ENCODE measurements at places on chromosomes 7 and 10.

- DNase-seq: no peak
Observed at GRCh38 chr10:20247891-20248708, 431.9 kb downstream of the PLXDC2 start.

DNA sequence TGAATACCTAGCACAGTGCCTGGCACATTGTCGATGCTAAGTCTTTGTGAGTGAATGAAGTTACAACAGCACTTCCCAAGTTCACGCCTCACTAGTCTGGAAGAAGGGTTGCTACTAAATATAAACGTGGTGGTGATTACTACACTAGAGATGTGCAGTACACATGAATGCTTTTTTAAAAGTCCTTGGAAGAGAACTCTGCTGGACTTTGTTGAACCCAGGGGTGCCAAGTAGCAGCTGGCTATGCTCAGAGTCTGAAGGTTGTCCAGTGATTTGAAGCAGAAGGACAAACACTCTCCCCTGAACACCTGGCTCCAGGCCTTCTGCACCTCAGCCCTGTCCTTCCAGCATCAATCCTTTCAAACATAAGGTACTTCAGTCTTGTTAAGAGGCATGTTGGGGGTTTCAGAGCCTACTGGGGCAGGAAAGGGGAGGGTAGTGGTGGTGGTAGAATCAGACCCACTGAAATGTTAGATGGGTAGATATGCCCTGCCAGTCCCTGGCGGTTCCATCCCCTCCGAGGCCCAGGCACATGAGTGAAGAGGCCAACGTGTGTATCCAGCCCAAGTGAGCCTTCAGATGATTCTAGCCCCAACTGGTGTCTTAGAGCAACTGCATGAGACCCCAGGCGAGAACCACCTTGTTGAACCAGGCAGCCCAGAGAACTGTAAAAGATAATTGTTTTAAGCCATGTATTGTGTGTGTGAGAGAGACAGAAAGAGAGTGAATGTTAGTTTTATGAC, 94.4 kb downstream of the TAX1BP1 start:
- no peak for DNase-seq

DNA sequence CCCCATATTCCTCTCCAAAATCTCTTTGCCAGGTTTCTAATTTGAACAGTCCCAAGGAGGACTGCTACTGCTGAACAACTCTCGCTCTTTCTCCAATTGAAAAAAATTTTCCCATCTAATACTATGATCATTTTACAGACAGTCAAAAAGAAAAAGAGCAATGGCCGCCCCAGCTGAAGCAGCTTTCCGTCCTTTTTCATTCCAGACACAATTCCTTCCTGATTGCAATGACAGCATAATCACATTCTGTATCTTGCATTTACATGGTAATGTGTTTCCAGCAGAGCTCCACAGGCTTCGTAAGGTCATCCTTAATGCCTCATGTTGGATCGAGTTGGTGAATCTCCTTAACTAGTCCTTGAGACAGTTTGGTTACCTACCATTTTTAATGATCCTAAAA, 45.0 kb upstream of the GSDME start:
- no peak for DNase-seq

GRCh38 chr7:154862153-154862791, 140.7 kb downstream of the PAXIP1 start:
- DNase-seq: no peak

- no peak for DNase-seq
Observed at GRCh38 chr10:42769673-42770072, 12.9 kb upstream of the BMS1 start.

GRCh38 chr7:140542228-140542603, 62.9 kb upstream of the MKRN1 start:
- DNase-seq: no peak

DNA sequence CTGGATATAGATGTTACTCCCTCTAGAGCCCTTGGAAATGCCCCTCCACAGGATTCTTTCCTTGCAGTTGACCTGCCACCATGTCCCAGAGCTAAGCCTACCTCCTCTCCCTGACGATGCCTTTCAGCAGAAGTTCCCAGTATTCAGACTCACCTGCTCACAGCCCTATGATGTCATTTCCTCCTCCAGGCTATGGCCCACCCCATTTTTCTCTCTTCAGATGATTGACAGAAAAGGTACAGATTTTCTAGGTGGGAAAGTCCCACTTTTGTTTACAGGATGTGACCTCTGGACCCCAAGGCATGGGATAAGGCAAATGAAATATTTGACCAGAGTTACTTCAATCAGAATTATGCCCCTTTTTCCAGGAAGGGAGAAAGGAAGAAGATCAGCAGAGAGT, 280.2 kb upstream of the PHYHIPL start:
- no peak for DNase-seq

GRCh38 chr7:40429826-40430225, 295.0 kb downstream of the SUGCT start:
- no peak for DNase-seq

GRCh38 chr10:51400392-51401096, 298.9 kb downstream of the CSTF2T start:
- DNase-seq: no peak

DNA sequence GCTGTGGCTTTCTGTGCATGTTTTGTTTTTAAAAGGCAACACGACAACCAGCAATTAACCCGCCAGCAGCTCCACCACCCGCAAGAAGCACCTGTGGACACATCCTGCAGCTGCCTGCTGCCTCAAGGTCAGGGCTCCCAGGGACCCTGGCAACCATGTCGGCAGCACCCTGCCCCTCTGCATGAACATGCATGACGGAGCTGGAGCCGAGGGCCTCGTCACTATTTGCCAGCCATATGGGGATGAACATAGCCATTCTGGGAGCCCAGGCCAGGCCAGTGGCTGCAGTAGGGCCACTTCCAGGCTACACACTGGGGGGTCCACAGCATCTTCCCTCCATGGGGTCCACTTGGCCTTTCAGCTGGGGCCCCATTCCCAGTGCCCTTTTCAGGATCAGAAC, 52.9 kb downstream of the CAMK2B start:
- DNase-seq: no peak

- DNase-seq: no peak
Observed at GRCh38 chr7:140577651-140578050, 63.0 kb downstream of the DENND2A start.

DNA sequence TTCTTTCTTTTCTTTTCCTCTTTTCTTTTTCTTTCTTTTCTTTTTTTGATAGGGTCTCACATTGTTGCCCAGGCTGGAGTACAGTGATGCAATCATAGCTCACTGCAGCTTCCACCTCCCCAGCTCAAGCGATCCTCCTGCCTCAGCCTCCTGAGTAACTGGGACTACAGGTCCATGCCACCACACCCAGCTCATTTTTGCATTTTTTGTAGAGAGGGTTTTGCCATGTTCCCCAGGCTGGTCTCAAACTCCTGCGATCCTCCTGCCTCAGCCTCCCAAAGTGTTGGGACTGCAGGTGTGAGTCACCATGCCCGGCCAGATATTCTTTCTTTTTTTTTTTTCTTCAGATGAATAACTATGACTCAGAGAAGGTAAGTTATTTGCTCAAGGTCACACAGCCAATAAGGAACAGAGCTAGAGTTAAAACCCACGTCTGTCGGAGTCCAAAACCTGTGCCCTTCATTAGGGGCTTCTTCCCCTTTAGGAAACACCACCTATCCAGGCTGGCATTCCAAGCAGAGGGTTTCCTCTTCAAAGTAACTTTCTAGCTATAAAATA, 28.1 kb upstream of the DNMBP start:
- DNase-seq: no peak

DNA sequence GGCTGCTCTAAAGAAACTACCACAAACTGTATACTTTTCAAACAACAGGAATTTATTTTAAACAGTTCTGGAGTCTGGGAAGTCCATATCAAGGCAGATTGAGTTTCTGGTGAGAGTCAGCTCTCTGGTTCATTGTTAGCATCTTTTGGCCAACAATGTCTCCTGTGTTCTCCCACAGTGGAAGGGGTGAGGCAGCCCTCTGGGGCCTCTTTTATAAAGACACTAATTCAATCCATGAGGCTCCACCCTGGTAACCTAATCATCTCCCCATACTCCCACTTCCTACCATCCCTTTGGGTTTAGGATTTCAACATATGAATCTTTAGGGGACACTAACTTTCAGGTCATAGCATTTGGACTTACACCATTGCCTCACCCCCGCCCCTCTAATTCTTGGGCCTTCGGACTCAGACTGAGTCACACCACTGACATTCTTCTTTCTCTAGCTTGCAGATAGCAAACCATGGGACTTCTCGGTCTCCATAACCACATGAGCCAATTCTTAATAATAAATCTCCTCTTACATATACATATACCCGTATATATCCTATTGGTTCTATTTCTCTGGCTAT, 64.3 kb upstream of the ANTXRL start:
- DNase-seq: no peak

- DNase-seq: no peak
Observed at GRCh38 chr7:134366481-134366880, 49.8 kb upstream of the SLC35B4 start.

GRCh38 chr10:21090609-21091082, 193.5 kb upstream of the NEBL start:
- no peak for DNase-seq

DNA sequence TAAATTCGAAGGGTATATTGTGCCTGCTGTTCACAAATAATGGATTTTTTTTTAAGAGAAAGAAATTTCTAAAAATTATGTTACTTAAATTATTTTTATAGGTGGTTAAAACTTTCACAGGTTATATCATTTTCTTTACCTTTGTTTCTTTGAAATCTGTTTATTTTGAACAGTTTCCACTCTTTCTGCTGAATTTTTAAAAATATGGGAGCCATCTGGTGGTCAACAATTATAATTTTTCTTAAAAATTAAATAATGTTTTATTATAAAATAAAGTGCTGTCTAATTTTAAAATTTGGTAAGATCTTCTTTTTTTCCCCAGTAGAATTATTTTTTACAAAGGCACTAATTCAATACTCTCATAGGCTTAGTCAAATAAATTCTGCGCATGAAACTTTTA, 263.9 kb downstream of the ETV1 start:
- DNase-seq: no peak

DNA sequence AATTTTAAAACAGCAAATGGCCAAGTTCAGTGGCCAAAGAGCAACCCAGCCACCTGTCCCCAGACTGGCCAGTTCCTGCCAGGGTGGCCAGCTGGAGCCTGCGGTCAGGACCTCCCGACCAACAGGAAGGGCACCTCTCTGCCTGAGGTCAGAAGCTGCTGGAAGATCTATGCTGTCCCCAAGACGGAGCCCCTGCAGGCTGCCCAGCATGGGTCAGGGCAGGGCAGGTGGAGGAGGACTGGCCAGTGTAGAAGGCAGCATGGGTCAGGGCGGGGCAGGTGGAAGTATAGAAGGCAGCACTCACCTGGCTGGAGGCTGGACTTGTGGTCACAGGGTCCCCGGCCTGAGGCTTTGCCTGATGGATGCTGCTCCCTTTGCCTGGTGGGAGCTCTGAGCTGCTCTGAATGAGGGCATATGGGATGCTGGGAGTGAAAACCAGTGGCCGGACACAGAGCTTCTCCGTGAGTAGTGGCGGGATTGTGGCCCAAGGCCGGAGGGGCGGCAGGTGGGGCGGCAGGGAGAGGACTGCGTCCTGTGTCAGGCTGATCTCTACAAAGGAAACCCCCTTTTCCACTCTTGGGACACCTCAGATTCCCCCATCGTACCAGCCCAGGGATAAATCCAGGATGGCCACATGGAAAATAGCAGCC, 229.2 kb downstream of the TCERG1L start:
- no peak for DNase-seq

DNA sequence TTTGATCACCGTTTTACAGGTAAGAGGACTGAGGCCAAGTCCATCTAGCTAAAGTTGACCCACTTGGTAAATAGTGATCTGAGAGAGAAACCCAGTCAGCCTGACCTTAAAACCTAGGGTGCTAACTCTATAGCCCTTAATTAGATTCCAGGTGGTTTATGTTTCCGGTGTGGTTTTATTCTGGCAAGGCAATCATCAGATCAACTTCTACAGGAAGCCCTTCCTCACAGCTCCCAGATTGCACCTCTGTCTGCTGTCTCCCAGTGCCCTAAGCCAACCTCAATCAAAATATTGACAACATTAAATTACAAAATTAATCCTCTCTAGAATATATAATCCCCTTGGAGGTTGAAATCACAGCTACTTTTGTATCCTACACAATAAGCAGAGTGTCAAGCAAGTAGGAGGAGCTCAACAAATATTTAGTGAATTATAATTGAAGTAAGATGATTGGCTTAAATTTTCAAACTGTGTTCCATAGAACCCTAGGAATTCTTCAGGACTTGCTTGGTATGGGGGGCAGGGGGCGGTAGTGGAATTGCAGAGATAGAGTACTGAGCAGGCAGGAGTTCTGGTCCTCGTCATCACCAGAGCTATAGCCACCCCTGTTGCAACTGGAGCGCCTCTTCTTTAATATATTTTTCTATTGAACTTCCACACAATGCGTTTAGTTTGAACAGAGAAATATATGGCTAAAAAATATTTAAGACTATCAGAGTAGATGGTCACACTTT, 692.8 kb upstream of the LRRN3 start:
- no peak for DNase-seq

DNA sequence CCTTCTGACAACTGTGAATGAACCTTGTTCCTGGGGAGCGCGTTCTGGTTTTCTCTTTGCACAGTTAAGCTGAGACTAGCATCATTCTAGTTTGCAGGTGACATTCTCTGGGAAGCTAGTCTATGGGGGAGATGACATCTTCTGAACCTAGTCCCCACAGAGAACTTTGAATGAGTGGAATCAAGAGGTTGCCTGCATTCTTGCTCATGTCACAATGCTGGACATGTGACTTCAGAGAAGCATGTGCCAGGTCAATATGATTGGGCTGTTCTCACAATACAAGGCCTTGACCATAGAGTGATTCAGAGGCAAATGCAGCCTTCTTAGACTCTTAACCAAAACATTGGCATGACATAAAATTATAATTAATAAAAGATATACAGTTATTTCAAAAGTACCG, 22.1 kb downstream of the KLLN start:
- no peak for DNase-seq

- DNase-seq: no peak
Observed at GRCh38 chr10:97050205-97050745, 135.5 kb downstream of the SLIT1 start.

GRCh38 chr10:68235581-68235980, 3.7 kb upstream of the ATOH7 start:
- DNase-seq: no peak

DNA sequence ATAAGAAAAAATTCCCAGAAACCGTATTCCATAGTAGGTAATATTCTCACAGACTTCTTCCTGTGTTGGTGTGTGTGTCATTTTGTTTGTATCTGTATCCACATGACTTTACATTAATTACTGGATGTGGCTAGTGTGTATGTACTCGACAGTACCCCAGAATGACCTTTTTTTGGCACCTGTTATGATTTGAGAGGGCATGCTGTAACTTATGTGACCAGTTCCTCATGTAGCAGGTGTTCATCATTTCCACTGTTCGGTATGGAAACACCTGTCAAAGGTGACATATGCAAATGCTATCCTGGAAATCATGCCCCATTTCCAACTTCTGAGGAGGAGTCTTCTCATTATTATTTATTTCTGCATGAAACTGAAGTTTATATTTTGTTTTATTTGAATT, 89.3 kb downstream of the ZMYND11 start:
- DNase-seq: no peak
